AG04450 (cell line): ENCODE measurements at places on chromosomes 12 and 14.

DNA sequence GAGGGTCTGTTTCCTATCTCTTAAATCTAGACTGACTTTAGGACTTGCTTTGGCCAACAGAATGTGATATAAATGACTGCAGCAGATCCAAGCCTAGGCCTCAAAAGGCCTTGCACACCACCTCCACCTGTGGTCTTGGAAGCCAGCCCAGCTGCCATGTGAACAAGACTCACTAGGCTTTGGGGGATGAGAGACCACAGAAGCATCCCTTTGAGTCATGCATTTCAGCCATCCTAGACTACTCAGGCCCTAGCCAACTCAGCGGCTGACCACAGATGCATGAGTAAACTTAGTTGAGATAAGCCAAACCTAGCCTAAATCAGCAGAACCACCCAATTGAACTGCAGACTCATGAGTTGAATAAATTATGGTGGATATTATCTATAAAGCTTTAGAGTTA is 87.7 kb downstream of the KCNH5 start:
- DNase-seq: peak; percentile 94

- DNase-seq: no peak
These were observed 62.2 kb downstream of the TBX5 start for GRCh38 chr12:114343585-114344302.

GRCh38 chr12:113048716-113049127 is 7.8 kb upstream of the DTX1 start:
- DNase-seq: peak; percentile 27

DNA sequence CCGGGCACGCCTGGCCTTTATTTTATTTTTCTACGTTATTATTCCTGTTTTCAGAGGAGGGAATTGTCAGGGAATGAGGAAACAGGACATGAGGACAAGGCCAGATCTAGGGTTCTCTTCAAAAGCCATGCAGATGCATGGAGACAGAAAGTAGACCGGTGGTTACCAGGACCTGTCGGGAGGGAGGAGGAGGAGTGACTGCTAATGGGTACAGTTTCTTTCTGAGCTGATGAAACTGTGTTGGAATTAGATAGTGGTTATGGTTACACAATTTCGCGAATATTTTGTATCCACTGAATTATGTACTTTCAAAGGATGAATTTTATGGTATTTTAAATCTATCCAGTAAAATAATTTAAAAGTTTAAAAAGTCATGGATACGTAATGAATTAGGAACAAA is 11.3 kb downstream of the ZNF839 start:
- DNase-seq: no peak

- peak; percentile 74 for DNase-seq
These were observed 73.8 kb upstream of the ANKS1B start for GRCh38 chr12:100058482-100059029.

GRCh38 chr12:110591451-110592051 is 8.4 kb upstream of the PPTC7 start:
- DNase-seq: no peak

DNA sequence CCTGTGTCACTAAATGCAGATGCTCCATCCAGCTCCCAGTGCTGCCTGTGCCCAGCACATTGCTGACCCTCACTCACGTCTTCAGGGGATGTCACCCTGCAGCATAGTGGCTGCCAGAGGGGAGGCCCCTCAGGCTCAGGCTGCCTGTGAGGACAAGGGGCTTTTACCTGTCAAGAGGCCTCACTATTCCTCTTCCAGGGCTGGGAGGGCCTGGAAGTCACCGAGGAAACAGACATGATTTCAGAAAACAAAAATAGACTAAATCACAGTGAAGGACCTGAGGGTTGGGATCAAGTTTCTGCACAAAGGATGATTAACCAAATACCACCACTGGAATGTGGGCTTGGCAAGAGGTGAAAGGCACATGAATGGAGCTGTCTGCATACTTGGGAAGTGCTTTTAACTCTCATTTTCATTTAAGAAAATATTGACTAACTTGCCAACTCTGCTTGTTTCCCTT is 1202.3 kb downstream of the BCL11B start:
- no peak for DNase-seq

DNA sequence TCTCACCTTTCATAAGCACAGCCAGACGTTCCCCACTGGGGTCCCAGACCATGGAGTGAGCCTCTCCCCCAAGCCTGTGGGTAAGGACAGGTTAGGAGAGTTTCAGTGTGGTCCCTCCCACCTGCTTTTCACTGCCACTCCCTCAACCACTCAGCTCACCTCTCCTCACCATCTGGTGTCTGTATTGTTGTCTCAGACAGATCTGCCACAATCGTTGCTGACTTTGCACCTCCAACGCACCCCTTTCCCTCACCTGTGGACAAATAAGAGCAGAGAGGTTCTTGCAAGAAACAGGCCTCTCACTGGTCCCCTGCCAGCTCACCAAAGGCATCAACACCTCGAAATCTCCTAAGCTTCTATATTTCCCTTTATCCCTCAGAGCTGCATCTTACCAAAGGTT is 8.8 kb downstream of the MYG1 start:
- no peak for DNase-seq

DNA sequence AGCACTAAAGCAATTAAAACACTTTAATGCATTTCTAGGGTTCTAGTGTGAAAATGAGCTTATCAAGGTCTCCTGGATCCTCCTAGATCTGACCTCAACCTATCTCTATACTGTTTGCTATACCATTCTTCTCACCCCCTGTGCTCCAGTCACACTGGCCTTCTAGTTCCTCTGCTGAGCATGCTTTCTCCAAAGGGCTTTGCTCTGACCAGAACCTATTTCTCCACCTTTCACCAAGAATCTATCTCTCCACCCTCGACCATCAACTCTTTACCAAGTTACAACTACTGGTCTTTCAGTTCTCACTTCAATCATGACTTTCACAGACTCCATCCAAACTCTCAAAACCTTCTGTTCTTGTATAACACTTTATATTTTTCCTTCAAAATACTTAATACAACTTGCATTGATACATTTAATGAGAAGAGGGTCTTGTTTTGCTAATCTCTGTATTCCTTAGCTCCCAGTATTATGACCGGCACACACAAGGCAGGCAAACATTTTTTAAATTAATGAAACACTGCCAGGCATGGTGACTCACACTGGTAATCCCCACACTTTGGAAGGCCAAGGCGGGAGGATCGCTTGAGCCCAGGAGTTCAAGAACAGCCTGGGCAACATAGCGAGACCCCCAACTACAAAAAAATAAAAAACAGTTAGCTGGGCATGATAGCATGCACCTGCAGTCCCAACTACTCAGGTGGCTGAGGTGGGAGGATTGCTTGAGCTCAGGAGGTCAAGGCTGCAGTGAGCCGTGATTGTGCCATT is 22.8 kb downstream of the PPP1R12A start:
- no peak for DNase-seq

DNA sequence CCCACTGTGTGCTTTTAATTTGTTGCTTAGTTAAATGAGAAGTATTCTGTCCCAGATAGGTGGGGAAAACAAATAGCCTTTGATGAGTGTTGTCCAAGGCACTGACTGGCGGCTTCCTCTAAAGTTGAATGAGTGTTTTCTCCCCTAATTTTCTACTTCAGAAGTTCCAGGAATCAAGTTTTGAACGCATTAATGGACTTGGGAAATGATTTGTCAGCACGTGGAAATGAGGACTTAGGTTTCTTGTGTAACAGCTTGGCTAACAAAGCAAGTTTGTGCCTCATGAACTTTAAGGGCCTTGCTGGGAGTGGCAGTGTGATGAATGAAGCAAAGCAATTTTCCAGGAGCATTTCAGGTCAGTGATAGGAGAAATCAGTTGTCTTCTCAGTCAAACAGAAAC is 56.9 kb downstream of the LIN52 start:
- no peak for DNase-seq

DNA sequence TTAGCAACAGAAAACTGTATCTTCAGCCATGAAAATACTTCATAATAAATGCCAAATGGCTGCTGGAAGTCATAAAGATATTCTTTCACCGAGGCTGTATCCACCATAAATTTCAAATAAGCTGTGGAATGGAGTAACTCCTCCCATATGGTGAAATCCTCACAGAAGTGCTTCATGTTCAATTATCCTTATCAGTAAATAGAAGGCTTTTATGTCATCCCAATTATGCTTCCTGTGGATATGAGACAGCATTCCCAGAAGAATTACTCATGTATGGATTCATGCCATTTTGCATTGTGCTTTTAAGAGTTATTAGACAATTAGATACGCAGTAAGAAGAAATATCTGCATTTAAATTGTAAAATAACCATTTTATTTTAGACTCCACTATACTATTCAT is 99.0 kb downstream of the RTN1 start:
- DNase-seq: no peak

GRCh38 chr14:56809270-56810146 is 771 bp downstream of the OTX2 start:
- no peak for DNase-seq

GRCh38 chr14:29853272-29853671 is 74.4 kb downstream of the PRKD1 start:
- DNase-seq: no peak
